ENCODE measurements at places on chromosomes 6 and 20.

DNA sequence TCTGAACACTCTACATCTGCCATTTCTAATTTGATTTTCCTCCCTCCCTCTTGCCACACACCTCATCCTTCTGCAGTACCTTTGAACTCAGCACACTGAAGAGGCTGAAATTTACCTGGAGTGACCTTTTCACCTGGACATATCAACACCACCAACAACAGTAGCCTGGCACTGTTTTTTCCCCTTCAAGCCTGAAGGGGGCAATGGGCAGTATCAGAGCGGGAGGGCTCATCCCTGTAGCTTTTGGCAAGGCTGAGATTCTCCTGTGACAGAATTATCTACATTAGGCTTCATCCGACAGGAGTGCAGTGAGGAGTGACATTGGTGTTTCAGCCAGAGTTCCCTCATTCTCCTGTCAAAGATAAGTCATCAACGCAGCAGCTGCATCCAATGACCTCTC lies 312.8 kb upstream of the SPTLC3 start:
- no peak for DNase-seq

DNA sequence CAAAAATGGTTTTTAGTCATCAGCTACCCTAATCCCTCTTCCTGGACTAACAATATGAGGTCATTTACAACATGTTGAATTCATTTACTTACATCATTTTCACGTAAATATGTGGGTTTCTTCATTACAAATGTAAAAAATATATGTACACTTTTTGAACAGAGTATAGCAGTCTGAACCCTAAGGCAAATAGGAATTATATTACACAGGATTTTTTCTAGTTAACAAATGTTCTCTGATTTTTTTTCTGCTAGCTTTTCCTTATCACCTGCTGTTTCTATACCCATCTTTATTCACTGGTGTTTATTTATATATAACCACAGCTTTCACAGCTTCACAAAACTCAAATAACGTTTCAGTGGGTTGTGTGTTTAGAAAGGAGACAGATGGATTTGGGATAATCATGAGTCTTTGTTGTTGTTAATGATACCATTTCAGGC lies 21.0 kb upstream of the CD2AP start:
- no peak for DNase-seq

DNA sequence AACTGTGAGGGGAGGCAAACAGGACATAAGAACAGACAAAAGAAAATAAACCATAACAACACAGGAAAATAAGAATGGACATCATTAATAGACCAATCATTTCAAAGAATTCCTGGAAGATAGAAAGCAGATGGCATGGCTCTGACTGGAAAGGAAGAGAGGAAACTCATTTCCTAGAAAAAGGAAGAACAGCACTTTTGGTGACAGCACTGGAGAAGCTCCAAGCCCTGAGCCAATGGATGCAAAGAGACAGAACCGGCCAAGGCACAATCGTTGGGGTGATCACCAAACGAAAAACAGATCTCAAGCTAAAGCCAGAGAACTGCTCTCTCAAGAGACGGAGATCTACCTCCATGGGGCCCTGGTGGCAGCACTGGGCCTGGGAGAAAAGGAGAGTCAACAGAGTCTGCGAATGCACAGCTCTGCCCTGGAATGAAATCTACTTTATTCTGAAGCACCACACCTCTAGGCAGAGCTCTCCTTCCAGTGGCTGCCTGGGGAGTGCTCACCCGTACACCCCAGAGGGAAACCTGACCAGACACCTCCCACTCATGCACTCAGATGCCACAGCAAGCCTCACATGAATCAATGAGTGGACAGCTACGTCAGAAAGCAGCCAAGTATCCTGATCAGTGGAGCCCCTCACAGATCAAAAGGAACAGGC lies 24.2 kb downstream of the KIAA0319 start:
- DNase-seq: no peak

DNA sequence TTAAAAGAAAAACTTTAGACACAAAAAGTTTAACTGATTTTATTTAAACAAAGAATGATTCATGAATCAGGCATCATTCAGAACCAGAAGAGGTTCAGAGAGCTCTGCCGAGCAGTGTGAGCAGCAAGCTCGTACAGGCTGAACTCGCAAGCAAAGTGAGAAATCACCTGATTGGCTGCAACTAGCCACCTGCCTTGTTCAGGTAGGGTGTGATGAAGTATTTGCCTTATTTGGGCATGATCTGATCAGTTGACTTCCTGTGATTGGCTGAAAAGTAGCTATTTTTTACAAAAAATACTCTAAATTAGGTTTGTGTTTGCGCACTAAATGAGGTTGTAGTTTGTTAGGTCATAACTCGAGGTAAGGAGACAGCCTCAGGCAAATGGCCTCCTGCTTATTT lies 80.7 kb downstream of the HIVEP1 start:
- DNase-seq: no peak

- no peak for DNase-seq
Observed at GRCh38 chr6:169912266-169913095, 161.1 kb downstream of the ERMARD start.

DNA sequence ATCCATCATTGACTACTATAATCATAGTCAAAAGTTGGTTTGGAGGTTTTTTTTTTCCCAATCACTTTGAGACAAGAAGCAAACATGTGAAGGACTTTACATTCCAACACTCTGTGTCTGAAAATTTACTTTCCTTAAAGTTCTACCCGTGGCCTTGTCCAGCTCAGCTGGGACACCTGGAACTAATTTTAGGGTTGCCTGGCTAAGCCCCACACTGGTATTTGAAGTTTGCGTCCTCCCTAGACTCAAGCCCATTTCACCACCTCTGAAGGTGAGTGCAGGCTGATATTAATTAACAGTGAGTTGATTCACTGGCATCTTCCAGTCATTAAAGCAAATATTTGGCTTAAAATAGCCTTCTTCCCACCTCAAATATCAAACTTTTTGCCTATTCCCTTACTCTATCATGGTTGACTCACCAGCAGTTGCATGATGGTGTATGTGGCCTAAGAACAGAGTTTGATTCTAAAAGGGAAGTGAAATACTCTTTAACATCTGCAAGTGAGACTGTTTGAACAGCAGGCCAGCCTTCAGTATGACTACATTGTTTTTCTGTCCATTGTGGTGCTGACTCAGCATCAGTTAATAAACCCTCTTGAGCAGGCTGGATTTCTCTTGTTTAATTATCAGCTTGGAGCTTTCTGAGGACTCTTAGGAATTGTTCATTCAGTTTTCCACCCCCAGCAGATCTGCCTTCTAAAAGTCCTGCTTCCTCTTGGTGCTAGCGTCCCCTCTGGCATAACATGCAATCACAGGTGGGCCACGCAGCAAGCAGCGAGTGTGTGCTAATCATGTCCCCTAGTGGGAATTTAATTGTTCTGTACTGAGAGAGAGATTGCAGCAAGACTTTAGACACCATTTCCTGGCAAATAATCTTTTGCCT lies 1.8 kb upstream of the PRDM1 start:
- DNase-seq: peak; percentile 84

GRCh38 chr20:19512886-19513677 lies 245.0 kb upstream of the RIN2 start:
- no peak for DNase-seq

GRCh38 chr6:110331816-110332215 lies 26.3 kb downstream of the METTL24 start:
- DNase-seq: no peak

DNA sequence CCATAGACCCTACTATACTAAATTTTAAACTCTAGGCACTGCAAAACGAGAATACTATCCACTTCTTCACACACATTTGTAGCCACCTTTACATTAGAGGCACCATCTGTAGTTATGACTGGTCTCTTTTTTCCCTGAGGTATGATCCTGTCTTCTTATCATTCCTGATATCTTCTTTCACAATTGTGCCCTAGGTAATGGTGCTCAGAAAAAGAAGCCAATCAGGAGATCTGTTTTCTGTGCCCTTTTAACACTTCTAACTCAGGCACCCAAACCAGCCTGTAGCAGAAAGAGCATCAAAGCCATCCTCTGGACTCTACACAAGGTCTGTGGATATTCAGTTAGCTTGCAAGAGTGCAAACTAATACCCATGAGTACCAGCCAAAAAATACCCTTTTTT lies 149.7 kb upstream of the SGK1 start:
- DNase-seq: no peak

DNA sequence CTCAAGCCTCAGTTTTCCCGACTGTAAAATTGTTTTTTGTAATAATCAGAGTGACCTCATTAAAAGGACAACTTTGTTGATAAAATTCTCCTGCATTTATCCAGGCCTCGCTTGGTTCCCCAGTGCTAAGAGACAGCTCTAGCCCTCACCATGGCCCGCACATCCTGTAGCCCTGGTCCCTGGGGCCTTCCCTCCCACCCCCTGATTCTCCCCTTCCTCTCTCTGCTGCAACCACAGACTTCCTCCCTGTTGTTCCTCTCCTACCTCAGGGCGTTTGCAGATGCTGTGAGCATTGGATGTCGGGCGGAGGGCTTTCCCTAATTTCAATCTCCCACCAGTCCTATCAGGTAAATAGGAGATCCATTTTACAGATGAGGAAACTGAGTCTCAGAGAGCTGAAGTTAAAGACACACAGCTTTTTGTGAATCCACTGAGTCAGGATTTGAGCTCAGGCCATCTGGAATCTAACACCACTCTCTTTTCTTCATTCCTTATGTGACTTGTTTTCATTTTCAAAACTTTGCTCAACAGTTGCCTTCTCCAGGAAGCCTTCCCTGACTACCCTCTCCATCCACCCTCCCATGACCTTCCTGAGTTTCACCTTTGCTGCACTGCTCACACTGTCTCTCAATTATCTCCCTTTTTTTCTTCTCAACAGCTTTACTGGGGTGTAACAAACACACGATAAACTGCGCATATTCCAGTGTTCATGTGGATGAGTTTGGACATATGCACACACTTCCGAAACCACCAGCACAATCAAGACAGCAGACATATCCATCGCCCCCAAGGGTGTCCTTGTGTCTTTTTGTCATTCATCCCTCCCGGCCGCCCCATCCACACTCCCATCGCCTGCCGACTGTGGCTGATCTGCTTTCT lies 107.1 kb downstream of the CEBPB start:
- DNase-seq: no peak

DNA sequence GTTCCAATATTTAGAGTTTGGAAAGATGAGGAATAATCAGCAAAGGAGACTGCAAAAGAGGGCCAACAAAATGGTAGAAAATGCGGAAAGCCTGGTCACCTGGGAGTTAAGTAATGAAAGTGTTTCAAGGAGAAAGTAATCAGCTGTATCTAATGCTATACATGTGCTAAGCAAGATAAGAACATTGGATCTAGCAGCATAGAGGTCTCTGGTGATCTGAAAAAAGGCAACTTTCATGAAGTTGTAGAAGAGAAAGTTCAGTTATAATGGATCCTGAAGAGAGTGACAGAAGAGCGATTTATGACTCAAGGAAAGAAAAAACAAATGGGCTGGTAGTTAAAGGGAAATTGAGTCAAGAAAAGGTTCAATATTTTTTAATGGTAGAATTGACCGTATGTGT lies 4.6 kb upstream of the RSPH3 start:
- DNase-seq: no peak

- DNase-seq: no peak
Observed at GRCh38 chr6:91080871-91081270, 494.0 kb upstream of the MAP3K7 start.

DNA sequence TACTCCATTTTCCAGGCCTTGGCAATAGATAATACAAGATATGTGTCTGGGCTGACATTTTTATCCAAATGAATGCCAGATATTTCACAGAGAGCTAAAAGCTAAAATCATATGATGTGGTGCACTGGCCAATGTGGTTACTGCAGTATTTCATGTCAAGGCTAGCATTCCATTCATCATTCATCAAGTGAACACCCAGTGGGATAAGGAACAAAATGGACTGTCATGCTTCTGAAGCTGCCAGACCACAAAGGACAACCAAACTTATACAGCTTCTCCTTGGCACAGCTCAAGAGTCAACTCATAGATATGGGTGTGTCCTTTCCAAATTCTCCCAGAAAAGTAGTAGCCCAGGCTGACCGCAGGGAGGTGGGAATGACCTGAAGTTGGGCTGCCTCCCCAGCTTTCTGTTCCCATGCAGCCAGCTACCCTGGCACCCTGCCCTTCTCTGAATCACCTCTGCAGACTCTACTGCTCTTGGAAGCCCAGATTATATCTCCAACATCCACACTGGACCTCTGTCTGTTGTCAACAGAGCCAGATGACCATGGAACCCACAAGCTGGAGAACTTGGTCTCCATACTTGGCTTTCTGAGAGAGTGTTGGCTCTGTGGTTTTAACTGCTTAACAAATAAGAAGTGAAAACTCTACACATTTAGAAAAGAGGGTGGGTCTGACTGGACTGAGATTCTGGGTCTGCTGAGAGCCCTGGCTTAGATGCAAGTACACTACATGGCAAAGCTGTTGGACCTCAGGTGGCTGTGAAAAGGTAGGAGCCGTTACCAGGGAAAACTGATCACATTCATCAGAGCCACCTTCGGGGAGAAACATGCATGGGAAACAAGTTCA lies 122.8 kb downstream of the ALDH8A1 start:
- DNase-seq: no peak

DNA sequence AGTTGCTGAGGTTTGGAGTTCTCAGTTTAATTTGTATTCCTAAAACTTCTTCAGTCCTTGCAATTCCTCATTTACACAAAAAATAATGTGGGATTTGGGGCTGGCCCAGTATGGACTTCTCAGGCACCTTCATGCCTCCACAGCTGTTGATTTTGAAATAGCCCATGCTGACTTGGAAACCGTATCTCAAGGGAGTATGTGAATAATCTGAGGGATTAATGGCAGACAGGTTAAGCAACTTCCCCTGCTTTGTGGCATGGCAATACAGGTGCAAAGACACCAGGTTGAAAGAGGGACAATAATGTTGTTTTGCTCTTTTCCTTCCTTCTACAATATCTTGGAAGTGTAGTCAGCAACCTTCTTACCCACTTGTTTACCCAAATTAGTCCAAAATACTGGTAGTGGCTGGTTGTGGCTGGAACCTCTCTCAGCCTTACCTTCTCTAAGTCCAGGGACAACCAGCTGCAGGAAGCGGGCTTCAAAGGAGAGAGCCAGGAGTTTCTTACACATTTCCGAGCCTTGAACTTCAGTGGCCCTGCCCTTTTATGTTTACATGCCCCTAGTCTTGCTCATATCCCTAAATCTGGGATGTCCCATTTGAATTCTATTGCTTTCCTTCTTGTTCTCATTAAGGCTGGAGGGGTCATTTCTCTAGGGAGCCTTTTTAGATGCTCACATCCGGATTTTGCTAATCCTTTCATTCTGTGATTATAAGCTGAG lies 44.1 kb upstream of the ADGRF1 start:
- no peak for DNase-seq

DNA sequence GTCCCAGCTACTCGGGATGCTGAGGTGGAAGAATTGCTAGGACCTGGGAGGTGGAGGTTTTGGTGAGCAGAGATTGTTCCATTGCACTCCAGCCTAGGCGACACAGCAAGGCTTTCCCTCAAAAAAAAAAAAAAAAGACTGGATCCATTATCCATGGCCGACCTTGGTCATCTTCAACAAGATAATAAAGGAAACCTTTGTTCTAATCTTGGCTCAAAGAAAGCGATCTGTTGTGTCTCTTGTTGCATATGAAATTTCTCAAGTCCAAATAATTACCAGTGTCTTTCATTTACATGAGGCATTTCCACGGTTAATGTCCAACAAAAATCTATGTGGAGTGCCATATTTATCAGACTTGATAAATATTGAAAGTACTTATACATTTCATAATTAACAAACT lies 23.7 kb upstream of the KIF16B start:
- DNase-seq: no peak
